Activated B cell treated with CpG ODN at 0.5 μM for 24 hours (primary cell): ENCODE measurements at places on chromosomes 16 and 17. TPM values are rescaled to one million over a fixed set of nuclear protein-coding genes. Genes with fewer than 3 reads are reported as not detected.

The ASIC2 gene
- not detected in 2 replicates for total RNA-seq

The TBX21 gene
- total RNA-seq, result 3.6 and 3.8 TPM in 2 replicates

The AXIN2 gene
- 0.17 and 0.27 TPM in 2 replicates for total RNA-seq

The LITAFD gene
- total RNA-seq, result not detected in 2 replicates

The GPR142 gene
- total RNA-seq, result not detected in 2 replicates

The HBA1 gene
- 109 and 111 TPM in 2 replicates for total RNA-seq

The NUPR1 gene
- total RNA-seq, result not detected in 2 replicates

The KREMEN2 gene
- total RNA-seq, result 1.3 and 1.7 TPM in 2 replicates

The PRKAR1A gene
- total RNA-seq, result 272 and 279 TPM in 2 replicates
